Activated T-helper 2 cell treated with anti-CD3 and anti-CD28 coated beads, Interferon-gamma antibody, Interleukin-2, Interleukin-4, amounts not matched to agents 10 μg/mL and 5 μg/mL and 100 μg/mL, durations not matched to agents 14 hours and 24 hours and 36 hours (primary cell): ENCODE measurements at places on chromosomes 7 and 10. TPM values are rescaled to one million over a fixed set of nuclear protein-coding genes. Genes with fewer than 3 reads are reported as not detected.

MALRD1 gene
- total RNA-seq: not detected in 2 replicates

FAM25A gene
- not detected in 2 replicates for total RNA-seq

DNA sequence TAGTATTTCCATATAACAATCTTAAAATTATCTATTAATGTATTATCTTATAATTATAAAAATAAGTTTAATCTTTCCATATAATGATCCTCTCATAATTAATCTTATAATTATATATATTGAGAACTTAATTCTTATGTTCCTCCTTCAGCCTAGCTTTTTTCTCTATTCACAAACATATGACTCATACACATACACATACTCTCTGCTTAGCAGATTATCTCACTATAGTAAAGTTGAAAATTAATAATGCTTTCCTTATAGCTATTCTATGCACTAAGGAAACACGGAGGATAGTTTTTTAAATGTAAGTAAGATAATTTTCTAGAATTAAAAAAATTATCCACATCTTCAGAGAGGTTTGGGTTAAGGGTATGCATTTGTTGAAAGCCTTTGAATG lies 47.7 kb upstream of the ITGB8 start:
- no peaks in the 10 kb centered on the region for H3K36me3 ChIP-seq
- H3K27me3 ChIP-seq: no peaks in the 10 kb centered on the region
- H3K27ac ChIP-seq: no peak overlapping the region
- no peak overlapping the region for H3K4me3 ChIP-seq
- DNase-seq: no peak

DNA sequence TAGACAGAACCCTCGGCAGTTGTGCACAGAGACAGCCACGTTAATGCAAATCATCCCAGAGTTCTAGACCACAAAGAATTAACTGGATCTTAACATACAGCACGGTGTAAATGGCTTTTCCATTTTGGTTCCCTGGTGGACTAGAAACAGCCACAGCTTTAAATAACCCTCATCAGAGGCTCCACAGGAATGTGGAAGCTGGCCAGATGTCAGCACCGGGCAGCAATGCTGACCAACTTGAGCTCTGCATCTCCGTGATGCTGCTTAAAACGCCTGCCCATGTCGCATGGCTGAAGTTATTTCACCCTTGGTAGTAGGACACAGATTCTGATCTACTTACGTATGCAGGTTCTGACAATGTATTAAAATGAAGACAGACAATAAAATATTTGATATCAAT lies 24.5 kb downstream of the RSU1 start:
- H3K4me3 ChIP-seq: no peak overlapping the region
- H3K36me3 ChIP-seq: peaks cover 65% of the 10 kb centered on the region
- H3K27me3 ChIP-seq: no peaks in the 10 kb centered on the region
- H3K4me1 ChIP-seq: peaks cover 26% of the 10 kb centered on the region

DNA sequence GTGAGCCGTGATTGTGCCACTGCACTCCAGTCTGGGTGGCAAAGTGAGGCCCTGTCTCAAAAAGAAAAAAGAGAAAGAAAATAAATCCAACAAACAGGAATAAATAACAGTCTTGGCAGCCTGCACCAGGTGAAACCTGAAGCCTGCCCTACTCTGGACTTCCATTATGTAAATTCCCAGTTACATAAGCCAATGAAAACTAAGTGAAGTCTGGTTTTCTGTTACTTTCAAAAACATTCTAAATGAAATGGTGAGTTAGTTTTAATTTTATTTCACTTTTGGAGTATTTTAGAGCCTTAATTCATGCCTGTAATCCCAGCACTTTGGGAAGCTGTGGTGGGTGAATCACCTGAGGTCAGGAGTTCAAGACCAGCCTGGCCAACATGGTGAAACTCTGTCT lies 22.5 kb upstream of the HIBADH start:
- no peaks in the 10 kb centered on the region for H3K36me3 ChIP-seq
- H3K27me3 ChIP-seq: peaks cover 20% of the 10 kb centered on the region
- DNase-seq: no peak
- no peak overlapping the region for H3K4me3 ChIP-seq

GRCh38 chr10:6142644-6143043 lies 53.8 kb downstream of the RBM17 start:
- H3K4me1 ChIP-seq: peaks cover 66% of the 10 kb centered on the region
- no peak overlapping the region for H3K27ac ChIP-seq
- H3K4me3 ChIP-seq: no peak overlapping the region
- peaks cover 6% of the 10 kb centered on the region for H3K27me3 ChIP-seq
- DNase-seq: no peak
- H3K36me3 ChIP-seq: peaks cover 23% of the 10 kb centered on the region
